NCI-H1436 treated with DMSO at 0.1 percent for 48 hours (cell line): ENCODE measurements at places on chromosomes 5 and 9.

DNA sequence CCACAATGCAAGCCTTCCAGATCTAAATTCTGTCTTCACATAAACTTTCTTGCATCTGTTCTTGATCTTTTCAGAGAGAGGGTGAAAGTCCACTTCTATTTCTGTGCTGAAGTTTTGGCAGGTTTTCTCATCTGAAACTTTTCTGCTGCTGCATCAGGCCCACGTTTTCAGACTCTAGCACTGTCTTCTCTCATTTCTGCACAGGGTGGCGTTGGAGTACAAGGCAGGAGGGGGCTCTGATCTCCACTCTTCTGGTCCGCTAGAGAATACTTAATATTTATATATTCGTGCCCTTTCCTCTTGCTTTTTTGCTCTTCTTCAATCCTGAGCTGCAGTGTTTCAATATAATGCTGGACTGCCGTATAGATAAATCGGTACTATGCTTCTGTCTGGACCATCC, 204.0 kb upstream of the PRDM9 start:
- no peak for DNase-seq

GRCh38 chr5:143166661-143167420, 236.6 kb downstream of the NR3C1 start:
- DNase-seq: no peak

- no peak for DNase-seq
Measured at GRCh38 chr5:66223637-66224036, 79.5 kb downstream of the SREK1 start.

DNA sequence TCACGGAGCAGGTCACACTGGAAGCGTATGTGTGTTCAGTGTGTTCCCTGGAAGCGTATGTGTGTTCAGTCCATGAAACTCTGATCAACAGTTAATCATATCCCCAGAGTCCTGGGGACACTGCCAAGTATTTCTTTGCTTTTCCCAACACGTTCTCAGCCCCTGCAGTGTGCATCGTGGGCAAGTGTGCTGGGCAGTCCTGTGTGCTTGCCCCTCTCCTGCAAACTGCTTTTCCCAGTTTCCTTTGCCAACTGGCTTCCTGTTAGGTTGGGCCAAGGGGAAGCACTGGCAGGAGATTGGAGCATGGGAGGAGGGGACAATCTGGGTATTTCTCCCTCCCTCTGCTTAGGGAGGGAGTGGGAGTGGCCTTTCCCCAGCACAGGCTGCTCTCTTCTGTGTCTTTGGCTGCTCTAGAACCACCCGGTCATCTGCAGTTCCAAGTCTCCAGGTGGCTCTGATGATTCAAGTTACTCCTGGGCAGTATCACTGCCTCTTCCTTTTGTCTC, 36.8 kb upstream of the NEK6 start:
- no peak for DNase-seq

DNA sequence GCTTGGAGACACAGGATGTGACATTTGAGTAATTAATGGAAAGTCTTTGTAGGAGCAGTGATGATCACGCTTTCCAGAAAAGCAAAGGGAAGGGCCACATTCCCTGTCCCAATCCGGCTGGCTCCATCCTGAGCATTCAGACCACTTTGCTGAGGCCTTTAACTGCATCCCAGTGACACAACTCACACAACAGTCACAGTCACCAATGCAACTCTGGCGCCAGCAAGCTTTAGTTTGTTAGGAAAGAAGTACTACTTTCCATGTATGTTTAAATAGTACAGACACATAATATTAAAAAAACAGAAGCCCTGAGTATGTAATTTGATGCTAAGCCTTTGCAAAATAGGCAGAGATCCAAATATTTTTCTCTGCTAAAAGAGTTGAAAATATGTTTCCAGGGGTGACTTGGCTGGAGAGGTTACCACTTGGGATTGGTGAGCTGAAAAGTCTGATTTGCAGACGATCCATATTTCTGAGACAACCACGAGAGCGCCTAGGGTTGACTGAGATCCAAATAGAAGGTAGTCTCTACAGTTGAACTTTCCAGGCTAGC, 31.7 kb upstream of the GAS1 start:
- DNase-seq: no peak

GRCh38 chr5:101611039-101611438, 685.0 kb downstream of the SLCO4C1 start:
- DNase-seq: no peak

DNA sequence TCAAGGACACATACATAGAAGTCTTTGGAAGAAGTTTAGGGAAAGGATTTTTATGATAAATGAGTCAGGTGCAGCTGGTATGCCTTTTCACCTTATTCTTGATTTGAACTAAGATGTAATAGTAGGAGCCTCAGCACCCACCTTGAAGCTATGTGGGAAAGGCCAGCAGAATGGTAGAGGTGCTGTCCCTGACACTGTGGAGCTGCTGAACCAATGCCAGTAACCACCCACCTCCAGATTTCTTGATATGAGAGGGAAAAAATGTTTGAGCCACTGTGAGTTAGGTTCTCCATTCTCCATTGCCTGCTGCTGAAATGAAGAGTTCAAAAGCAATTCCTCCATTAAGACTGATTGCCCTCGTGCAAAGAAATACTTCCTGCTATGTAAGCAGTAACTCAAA, 12.2 kb upstream of the HMGCR start:
- no peak for DNase-seq

DNA sequence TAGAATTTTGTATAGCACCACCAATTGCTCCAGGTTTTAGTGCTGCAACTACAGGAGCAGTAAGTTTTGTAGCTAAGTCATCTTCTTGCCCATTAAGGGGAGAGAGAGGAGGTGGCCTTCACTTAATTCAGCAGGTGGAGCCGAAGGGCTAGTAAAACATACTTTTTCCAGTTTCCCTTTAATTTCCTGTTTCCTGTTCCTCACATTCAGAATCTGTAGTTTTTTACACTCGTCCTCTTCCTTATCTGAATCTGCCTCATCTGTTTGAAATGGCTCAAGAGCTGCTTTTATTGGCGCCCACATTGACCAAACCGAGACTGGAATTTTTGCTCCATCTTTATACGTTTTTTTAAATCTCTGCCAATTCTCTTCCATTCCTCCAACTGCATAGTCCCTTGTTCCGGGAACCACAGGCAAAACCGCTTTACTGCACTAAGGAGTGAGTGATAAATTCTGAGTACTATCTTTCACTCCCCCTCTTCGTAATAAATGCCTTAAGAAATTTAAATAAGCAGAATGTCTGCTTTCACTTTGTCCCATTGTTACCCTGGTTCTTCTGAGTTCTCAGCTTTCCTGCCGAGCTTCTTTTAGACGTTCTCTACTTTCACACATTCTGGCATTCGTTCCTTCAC, 133.9 kb downstream of the DROSHA start:
- DNase-seq: no peak

DNA sequence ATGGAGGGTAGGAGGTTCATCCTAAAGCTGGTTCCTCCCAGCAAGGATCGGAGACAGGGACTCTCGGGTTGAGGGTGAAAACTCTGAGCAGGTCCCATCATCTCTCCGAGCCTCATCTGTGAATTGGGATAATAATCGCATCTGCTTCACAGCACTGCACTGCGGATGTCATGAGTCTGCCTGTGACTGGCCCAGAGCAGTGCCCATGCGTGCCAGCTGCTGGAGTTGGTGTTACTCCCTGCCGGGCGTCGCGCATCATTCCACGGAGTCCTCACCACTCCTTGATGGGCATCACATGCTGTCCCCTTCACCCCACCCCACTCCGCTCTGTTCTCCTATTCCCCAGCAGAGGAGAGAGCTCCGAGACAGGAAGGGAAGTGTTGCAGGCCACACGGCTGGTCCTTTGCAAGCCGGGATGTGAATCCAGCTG, 35.1 kb upstream of the ORM1 start:
- no peak for DNase-seq

GRCh38 chr5:107781451-107781850, 110.7 kb upstream of the EFNA5 start:
- no peak for DNase-seq

GRCh38 chr9:130405657-130406257, 39.0 kb upstream of the ASS1 start:
- no peak for DNase-seq

DNA sequence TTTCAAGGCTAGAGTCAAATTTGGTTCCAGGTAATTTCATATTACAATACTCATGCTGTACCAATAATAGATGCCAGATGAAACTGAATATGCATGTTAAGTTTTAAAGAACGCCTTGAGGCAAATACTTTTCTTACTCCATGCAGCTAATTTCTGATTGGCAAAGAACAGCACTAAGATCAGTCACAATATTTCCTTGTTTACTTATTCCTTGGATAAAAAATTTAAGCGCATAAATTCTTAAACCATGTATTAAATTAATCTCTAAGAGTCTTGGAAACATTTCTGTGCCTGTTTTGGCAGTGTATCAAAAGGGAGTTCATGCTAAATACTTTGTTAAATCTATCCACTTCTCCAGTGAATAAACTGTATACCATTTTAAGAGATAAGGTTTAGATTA, 173.5 kb downstream of the SLC12A2 start:
- DNase-seq: no peak

GRCh38 chr5:88480245-88480644, 211.6 kb upstream of the TMEM161B start:
- no peak for DNase-seq

GRCh38 chr9:3088219-3088618, 244.3 kb upstream of the PUM3 start:
- no peak for DNase-seq

- no peak for DNase-seq
Measured at GRCh38 chr5:32126691-32127090, 47.4 kb downstream of the GOLPH3 start.

- DNase-seq: no peak
Measured at GRCh38 chr9:95088421-95089161, 228.9 kb downstream of the FANCC start.

DNA sequence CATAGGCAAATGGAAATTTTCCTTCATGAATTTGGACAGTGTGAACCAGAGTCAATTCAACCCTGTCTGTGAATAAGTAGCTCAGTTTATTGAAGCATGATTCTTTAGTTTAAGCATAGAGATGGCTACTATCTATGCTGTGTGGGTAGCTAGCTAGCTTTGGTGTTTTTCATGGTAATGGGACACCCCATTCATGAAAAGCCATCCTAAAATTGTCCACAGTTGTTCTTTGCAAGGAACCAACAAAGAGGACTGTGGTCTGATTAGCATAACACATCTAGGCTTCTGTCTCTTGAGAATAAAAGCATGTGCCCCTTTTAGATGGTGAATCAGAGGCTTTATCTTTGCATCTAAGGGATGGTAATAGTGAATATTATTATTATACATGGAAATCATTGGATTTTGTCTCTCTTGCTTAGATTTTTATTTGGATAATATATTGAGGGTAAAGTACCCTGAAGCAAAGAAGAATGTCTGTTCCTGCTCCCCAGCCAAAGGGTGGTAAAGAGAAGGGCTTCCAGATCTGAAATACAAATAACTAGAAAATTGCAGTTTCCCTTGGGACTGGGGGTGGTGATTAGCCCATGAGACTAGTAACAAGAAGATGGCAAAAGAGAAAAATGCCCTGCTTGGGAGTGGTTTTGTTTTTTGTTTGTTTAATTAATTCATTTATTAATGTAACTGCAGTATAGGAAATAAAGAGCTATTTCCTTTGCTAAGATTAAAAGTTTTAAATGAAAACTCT, 624.2 kb upstream of the ZNF608 start:
- DNase-seq: no peak

GRCh38 chr5:125228363-125229070, 482.1 kb upstream of the ZNF608 start:
- DNase-seq: peak; percentile 20

- no peak for DNase-seq
Measured at GRCh38 chr9:126614088-126614454, 343 bp downstream of the LMX1B start.

- no peak for DNase-seq
Measured at GRCh38 chr5:43889233-43889632, 286.3 kb downstream of the NNT start.

DNA sequence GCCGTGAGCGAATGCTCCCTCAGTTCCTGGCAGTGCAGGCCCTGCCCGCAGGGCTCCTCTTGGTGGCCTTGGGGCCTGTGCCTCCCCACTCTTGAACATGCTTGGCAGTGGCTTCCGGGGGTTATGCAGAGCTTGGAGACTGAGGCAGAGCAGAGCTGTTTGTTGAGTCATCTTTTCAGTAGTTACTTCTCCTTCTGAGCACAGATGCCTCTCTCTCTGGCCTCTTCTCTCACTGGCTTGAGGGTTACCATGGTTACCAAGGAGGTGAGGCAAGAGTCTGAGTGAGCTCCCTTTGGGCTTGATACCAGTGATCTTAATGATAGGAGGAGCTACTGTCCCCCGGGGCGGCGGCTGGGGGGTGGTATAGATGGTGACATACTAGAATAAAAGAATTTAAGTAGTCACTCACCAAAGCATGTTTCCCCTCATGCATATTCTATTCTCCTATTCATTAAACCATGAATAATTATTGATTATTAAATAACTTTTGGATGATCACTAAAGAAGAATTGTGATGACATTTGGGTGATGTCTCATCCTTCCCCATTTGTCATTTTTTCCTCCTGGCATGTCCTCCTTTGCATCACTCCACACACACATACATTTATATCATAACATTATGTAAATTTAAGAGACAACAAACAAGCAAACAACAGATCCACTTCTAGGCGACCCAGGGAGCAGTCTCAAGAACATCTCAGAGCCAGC, 111.1 kb downstream of the ARHGAP26 start:
- no peak for DNase-seq

DNA sequence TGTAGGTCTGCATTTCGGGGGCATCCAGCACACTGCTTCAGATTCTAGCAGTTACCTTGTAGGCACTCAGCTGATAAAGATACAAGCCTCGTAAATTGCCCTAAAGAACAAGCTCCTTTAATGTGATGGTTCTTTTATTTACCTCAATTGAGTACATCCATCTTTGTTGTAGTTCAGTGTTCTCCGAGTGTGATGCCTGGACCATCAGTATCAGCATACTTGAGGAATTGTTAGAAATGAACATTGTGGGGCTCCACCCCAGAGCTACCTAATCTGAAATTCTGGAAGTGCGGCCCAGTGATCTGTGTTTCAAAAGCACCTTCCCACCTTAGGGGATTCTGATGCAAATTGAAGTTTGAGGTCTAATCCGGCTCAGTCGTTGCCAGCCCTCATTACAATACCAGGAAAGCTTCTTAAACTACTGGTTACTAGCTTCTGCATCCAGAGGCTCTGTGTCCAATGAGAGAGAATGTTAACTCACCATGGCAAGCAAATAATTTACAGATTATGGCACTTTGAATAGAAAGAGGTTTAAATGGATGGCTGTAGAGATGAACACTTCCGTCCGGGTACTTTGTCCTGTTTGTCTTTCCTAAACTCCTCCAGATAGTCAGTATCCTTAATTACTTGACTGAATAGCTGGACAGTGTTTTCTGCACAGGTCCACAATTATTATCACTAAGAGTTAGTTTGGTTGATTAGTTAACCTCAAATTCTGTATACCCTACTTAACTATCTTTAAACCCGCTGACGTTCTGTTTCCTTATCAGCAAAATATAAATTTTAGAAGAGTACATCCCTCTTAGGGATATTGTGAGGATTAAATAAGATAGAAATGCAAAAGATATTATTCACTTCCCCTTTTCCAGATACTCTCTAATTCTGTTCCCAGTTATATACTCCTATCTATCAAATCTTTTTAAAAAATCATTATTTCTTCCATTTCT, 47.9 kb downstream of the RAI14 start:
- DNase-seq: no peak

GRCh38 chr5:1462358-1462757, 17.1 kb upstream of the SLC6A3 start:
- DNase-seq: no peak

GRCh38 chr5:3155717-3156116, 404.2 kb upstream of the IRX2 start:
- no peak for DNase-seq
